Activated CD4-positive, CD25-positive, alpha-beta regulatory T cell treated with anti-CD3 and anti-CD28 coated beads, Interleukin-2, amount 50 U/mL, for 16 hours (primary cell): ENCODE measurements at places on chromosomes 12 and 14.

DNA sequence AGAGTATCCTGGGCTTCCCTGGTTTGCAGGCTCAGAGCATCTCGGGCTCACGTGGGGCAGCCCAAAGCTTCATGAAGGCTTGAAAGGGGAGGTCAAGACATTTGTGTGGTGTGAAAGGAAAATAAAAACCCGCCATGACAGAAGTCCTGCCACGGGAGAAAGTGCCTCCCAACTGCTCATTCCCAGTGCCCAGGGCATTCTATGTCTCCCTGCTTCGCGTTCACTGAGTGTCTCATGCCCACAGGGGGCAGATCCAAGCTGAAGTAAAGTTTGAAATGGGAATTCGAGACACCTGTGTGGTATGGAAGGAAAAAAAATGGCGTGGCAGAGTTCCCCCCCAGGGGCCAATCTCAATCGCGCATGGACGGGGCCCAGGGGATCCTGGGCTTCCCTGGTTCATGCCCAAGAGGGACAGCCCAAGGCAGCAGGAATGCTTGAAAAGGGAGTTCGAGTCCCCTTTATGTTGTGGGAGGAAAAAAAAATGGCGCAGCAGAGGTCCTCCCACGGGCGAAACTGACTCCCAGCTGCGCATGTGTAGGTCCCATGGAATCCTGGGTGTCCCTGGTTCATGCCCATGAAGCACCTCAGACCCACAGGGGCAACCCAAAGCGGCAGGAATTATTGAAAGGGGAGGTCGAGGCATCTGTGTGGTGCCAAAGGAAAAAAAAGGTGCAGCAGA lies 576.7 kb downstream of the ALG10 start:
- DNase-seq: no peak

GRCh38 chr12:45781080-45781479 lies 51.6 kb downstream of the ARID2 start:
- DNase-seq: no peak

- no peak for DNase-seq
Observed at GRCh38 chr14:33891700-33892099, 59.2 kb downstream of the EGLN3 start.

- no peak for DNase-seq
Observed at GRCh38 chr12:114238808-114239207, 167.1 kb downstream of the TBX5 start.

GRCh38 chr12:111761706-111762105 lies 5.0 kb upstream of the ALDH2 start:
- no peak for DNase-seq

- DNase-seq: no peak
Observed at GRCh38 chr12:70561550-70561949, 75.7 kb downstream of the PTPRB start.

GRCh38 chr14:61836807-61837206 lies 74.6 kb downstream of the SNAPC1 start:
- DNase-seq: no peak

DNA sequence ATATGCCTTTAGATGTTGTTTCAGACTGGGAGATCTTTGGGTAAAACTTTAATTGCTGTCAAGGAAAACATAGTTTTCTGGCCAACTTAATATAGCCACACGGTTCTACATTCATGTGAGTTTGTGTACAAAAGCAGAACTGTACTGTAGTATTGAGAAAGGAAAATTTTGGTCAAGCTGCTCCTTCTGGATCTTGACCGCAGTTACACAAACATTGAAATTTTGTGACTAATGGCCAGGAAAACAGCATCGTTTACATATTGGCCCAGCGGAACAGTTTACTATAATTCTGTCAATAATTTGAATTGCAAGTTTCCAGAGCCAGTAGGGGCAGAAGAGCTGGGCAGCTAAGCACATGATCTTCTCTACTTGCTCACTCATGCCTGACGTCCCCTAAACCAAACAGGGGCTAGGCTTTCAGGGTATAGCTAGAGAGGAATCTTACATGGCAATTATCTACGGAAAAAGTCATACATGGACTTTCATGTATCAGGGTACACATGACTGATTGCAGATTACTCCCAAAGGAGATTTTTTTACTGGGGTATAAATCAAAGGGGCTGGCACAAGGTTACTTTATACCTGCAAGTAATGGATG lies 11.4 kb upstream of the ART4 start:
- no peak for DNase-seq

- DNase-seq: no peak
Observed at GRCh38 chr12:117298648-117299225, 62.7 kb downstream of the NOS1 start.

GRCh38 chr14:29608861-29609260 lies 318.8 kb downstream of the PRKD1 start:
- no peak for DNase-seq

- DNase-seq: no peak
Observed at GRCh38 chr12:69687390-69687789, 11.7 kb downstream of the BEST3 start.
